Activated T-helper 17 cell treated with anti-CD3 and anti-CD28 coated beads, Interleukin-2, amount 50 U/mL, for 72 hours (primary cell): ENCODE measurements at places on chromosomes 2 and 18.

GRCh38 chr2:228016402-228016801, 145.0 kb downstream of the DAW1 start:
- ATAC-seq = no peak

GRCh38 chr2:30920511-30920910, 113.3 kb upstream of the CAPN13 start:
- no peak for ATAC-seq

DNA sequence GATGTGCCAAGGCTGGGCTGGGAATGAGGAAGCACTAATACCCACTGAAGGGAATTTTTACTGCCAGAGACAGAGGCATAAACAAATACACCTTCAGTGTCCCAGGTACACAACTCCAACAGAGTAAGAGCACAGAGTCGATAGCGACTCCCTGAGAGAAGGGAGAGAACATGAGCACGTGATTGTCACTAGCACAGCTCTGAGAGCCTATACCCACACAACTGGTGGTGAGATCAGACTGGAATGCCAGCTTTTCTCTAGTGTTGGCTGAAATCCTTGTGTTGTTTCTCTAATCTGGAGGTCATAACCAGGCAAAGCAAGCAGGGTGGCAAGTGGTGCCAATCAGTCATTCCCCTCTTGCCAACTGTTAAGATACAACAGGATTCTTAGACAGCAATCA, 377.2 kb downstream of the CNTNAP5 start:
- no peak for ATAC-seq

GRCh38 chr2:215507836-215508235, 72.0 kb upstream of the FN1 start:
- no peak for ATAC-seq

DNA sequence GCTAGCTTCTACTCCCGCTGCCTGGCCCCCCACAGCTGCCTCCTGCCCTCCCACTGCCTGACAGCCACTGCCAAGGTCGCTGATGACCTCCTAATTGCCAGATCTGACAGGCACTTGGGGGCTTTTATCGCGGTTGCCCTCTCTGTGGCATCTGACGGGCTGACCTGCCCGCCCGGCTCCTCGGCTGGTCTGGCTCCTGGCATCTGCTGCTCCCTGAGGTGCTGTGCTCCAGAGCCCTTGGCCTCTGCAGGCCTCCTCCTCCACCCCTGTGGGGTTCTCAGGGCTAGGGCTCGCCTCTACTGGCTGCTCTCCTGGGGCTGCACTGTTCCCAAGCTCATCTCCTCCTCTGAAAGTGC, 43.1 kb downstream of the INHBB start:
- ATAC-seq = no peak

GRCh38 chr2:61471905-61472805, 1.3 kb upstream of the USP34 start:
- ATAC-seq = peak; percentile 13

GRCh38 chr2:236928380-236929037, 157.2 kb upstream of the COPS8 start:
- no peak for ATAC-seq

GRCh38 chr2:191844706-191845105, 2.2 kb downstream of the CAVIN2 start:
- ATAC-seq = no peak

DNA sequence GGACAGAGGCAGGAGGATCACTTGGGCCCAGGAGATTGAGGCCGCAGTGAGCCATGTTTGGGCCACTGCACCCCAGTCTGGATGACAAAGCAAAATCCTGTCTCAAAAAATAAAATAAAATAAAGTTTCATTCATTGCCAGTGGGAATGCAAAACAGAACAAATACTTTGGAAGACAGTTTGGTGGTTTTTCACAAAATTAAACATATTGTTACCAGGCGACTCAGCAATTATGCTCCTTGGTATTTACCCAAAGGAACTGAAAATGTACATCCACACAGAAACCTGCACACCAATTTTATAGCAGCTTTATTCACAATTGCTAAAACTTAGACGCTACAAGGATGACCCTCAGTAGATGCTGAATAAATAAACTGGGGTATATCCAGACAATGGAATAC, 35.8 kb downstream of the FOSL2 start:
- ATAC-seq = no peak

DNA sequence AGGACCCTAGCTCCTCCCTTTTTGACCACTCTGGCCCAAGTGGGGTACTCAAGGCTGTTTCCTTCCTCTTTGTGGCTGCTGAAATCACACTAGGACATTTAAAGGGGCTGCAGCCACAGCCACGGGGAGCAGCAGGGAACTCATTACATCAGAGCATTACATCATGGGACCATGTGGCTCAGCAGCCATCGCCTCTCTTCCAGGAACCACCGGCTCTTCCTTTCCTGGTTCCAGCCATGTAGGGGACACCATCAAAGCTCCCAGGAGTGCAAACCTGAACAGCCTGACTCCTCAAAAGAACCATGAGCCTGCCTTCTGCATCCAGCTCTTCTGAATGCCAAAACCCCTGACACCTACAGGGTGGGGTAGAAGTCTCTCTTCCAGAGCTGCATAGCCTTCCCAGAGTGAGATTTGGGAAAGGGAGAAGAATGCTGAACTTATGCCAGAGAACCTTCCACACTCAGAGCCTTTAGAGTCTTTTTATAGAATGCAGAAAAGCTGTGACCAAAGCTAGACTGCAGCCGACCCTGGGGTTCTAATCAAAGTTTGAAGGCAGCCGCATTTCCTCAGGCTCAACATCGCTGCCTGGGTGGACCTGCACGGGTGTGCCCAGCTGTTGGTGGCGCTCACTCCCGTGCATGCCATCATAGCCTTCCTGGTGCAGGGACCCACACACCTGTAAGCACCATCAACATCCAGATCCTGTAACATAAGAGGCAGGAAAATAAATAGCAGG, 121.7 kb downstream of the KLHL29 start:
- ATAC-seq = no peak

- no peak for ATAC-seq
Measured at GRCh38 chr18:24027156-24027827, 12.7 kb downstream of the TTC39C start.

- ATAC-seq = no peak
Measured at GRCh38 chr2:181250691-181251090, 206.5 kb upstream of the ITGA4 start.

- ATAC-seq = no peak
Measured at GRCh38 chr18:58396144-58396543, 232.7 kb downstream of the ALPK2 start.

DNA sequence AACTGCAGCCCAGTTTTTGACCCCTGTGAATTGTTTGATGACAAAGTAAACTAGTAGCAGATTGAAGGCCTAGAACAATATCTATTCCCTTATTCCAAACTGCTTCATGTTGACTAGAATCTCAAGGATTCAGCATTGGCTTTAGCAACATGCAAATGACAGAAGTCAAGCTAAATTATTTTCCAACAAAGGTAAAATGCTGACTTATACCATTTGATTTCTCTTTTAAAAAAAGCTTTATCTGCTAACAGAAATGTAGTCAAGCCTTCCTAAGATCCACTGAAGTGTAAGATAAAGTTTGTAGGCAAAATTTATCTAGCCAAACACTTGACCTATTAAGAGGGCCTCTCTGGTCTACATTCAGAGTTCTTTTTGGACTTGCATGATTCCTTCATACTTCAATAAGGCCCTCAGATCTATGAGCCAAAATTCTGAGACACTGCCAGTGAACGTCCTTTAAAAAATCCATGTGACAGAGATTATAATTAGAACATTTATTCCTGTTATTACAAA, 9.5 kb upstream of the CYBRD1 start:
- no peak for ATAC-seq
